ENCODE measurements at places on chromosomes 12 and 14.
A peak's percentile ranks its signal among the peaks of the same experiment; 100 is the strongest.

- DNase-seq, result no peak
These were observed 10.3 kb upstream of the LGALS3 start for GRCh38 chr14:55118761-55119160.

- DNase-seq, result no peak
These were observed 46.2 kb upstream of the RIMBP2 start for GRCh38 chr12:130762319-130762675.

DNA sequence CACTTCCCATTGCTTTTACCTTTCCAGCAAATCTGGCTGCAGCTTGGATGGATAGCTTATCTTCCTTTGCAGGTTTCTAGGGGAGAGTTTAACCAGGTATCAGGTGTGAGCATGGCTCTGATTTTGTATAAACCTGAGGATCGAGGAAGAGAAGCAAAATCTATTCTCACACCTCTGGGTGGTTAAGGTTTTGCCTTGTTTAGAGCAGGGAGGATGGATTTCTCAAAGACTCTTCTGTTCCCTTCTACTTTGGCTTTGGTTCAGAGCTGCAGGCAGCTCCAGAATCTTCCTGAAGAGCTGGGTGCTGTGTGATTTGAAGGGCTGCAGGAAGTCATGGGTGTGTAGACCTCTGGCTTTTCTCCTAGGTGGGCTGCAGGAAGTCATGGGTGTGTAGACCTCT, 1.7 kb downstream of the JDP2 start:
- no peak for DNase-seq

DNA sequence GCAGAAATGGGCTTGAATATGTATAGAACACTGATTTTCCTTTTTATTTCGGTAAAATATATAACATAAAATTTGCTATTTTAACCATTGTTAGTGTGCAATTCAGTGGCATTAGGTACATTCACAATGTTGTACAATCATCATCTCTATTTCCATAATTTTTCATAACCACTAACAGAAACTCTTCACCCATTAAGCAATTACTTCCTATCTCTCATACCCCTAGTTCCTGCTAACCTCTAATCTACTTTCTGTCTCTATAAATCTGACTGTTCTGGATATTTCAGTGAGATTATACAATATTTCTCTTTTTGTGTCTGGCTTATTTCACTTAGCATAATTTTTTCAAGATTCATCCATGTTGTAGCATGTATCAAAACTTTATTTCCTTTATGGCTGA, 8.9 kb upstream of the RNF212B start:
- no peak for DNase-seq

- no peak for DNase-seq
These were observed 128.2 kb downstream of the TMEM30B start for GRCh38 chr14:61152851-61153364.

GRCh38 chr14:22980672-22981089, 1.7 kb downstream of the AJUBA start:
- peak; percentile 37 for DNase-seq

- no peak for DNase-seq
These were observed 10.2 kb downstream of the KITLG start for GRCh38 chr12:88570103-88570502.

DNA sequence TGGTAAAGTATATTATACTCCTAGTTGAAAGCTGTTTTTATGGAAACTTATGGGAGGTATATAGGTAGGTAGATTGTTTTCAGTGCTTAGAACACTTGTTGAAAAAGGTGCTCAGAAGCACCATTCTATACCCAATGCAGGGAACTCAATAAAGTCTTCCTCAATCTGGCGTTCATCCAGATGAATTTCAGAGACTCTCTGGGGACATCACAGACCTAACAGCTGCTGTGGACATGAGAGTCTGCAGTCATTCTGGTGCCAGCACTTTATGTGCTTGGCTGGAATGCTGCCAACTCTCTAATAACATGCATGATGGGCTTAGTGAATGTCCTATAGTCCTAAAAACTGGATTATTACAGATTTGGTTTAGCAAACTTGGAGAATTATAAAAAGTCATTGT, 115.9 kb downstream of the NTN4 start:
- DNase-seq, result no peak

DNA sequence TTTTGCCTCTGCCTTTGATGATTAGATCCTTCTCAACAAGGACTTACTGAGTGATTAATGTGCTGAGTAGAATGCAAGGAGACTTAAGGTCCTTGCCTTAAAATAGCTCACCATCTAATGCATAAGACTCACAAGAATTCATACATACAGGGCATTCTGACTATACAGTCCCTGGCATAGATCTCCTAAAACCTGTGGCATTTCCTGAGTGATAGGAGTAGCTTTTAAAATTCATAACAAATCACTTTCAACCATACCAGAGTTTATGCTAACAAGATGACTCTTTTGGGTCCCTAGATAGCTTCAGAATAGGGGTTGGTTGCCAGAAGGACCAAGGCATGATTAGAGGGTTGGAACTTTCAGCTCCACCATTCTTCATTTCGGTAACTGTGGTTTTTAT, 48.8 kb downstream of the STXBP6 start:
- no peak for DNase-seq

DNA sequence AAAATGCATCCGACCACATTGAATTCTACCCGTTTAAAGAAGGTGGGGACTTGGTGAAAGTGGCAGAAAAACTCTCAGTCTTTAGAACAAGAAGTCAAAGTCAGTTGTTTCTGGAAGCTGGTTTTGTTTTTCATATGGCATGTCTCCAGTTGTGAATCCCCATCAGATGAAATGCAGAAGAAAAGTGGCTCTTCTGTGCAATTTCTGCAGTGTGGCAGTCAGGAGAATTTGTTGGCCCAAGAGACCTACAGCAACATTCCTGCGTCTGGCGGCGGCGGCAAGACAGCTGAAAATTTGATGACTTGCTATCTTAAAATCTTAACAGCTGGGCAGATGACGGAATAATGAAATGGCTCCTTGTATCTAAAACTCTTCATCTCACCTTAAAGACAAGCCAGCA, 201.5 kb downstream of the FOXN3 start:
- no peak for DNase-seq

DNA sequence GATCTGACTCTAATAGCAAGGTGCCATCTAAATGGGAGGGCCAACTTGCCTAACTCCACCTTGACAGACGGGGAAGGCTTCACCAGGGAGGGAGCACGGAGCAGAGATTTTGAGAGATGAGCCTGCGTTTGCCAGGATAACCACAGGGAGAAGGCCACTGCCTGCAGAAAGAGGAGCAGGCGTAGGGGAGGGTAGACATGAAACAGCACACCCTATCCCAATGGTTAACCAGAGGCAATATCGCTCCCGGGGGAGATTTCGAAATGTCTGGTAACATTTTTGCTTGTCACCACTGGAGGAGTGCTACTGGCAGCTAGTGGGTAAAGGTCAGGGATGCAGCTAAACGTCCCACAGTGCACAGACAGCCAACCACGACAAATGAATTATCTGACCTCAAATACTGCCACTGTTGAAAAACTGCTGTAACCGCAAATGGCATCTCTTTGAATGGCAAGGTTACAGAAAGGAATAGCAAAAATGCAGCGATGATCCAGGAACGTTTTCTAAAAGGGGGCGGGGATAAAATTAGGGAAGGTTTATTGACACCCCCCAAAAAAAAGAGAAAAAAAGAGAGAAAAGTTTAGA, 126.0 kb upstream of the ATF7IP start:
- DNase-seq, result peak; percentile 23

GRCh38 chr14:70152704-70153103, 36.0 kb downstream of the SLC8A3 start:
- DNase-seq, result no peak

- DNase-seq, result no peak
These were observed 834.7 kb downstream of the DIO2 start for GRCh38 chr14:79376557-79376956.

DNA sequence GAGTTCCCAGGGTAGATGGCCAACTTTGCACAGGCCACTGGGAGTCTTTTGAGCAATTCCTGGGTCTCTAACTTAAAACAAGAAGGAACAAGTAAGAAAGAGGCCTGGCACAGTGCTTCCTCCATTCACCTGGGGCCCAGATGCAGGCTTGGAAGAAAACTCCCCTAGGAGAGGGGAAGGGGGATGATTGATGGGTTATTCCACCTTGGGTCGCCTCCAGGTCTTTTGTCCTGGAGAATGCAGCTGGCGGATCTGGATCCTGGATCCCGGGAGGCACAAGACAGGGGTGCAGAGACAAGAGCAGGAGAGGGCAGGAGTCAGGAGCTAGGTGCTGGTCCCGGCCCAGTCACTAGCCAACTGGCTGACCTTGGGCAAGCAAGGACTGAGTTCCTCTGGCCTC, 74.5 kb downstream of the ESRRB start:
- DNase-seq, result no peak

DNA sequence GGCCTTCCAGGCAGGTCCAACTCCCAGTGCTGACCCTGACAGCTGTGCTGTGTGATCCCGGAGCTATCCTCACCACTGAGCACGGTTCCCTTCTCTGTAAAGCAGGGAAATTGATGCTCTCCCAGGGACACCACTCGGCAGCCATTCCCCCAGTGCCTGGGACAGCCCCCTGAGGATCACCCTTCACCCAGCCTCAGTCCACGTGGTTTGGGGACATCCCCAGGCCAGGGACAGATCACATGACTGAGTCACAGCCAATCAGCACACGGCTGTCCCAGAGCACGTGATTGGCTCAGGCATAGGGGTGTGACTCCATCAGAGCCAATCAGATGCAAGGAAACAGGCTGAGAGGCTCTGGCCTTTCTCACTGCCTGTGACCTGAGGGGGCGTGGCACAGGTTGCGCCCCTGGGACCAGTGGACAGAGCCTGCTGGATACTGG, 68.8 kb upstream of the SFSWAP start:
- DNase-seq, result peak; percentile 11

GRCh38 chr14:81478446-81478845, 55.2 kb downstream of the SEL1L start:
- DNase-seq, result no peak

- no peak for DNase-seq
These were observed 195.1 kb downstream of the PHETA1 start for GRCh38 chr12:111173836-111174235.

DNA sequence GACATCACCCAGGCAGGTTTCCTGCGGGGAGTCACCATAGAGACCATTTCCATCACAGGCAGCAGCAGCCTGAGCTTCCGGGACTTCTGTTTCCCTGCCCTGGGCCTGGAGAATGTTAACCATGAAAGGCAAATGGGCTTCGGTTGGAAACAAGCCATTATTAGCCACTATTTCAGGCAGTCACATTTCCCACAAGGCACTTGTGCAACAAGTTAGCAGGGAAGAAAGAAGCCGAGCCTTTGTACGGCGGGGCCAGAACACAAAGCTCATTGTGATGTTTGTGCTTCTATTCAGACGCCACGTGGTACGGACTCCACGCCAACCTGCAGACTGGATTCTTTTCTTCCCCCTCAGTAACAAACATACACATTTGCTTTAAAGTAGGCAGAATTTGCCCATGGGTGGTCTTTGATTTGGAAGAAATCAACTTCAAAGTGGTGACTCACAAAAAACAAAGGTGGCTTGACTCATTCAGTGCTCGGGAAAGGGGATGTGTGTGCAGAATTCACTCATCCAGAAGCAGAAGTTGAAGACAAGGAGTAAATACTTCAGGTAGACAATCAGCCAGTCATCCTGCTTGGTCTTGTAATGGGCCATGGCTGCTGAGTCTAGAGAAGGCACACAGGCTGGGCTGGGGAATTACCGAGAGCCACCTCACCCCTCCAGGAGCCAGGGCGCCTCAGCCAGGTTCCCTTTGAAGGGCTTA, 154.2 kb upstream of the PRMT8 start:
- no peak for DNase-seq

GRCh38 chr12:121964813-121965643, 46.6 kb downstream of the CFAP251 start:
- no peak for DNase-seq

- no peak for DNase-seq
These were observed 125.7 kb downstream of the CRADD start for GRCh38 chr12:93802698-93803423.

GRCh38 chr12:112906712-112907414, at the start of gene OAS1:
Gene OAS1 (plus strand): TSS chr12:112906962. CDS start chr12:112907040, 78 bp downstream.
- DNase-seq, result peak; percentile 9

DNA sequence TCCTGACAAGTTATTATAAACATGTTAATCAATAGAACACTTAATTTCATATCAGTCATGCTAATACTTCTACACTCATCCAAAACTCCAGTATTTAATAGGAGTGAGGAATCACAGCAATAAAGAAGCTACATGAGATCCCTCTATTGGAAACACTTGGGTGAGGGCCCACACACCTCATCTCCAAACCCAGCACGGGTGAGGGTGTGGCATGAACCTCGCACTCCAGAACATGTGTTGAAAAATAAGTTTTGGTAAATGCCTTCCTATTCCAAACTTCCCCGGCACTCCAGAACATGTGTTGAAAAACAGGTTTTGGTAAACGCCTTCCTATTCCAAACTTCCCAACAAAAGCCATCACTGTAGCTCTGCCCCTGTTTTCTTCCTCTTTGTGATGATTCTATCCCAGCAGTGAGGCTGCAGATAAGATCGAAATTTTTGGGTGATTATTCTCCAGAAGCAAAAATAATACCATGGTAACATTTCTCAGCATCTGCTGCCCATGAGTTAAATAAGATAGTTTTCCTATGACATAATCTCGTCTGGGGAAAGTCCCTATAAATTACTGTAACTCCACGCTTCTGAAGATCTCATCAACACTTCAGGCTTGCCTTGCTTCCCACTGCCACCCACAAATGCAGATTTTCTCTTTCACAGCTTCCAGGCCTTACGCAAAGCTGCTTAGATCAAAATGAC, 24.4 kb upstream of the PTPRB start:
- DNase-seq, result no peak

DNA sequence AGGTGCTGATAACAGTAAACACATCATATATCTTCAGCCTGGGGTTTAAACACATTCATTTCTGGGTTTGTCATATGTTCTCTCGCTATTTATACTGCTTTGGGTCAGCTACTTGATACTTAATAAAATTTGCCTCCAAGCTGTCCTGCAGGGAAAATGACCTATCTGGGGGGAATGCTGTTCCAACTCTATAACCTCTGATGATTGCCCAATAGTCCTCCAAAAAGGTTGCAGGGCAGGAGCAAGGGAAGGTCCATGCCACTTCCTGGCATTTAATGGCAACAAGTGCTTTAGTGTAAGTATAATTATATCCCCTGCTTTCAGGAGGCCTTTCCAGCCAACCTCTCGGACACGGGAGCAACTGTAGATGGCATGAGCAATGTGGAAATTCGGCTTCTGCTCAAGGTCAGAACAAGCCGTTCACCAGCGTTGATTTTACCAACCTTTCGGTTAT, 198.0 kb upstream of the EEA1 start:
- DNase-seq, result no peak

DNA sequence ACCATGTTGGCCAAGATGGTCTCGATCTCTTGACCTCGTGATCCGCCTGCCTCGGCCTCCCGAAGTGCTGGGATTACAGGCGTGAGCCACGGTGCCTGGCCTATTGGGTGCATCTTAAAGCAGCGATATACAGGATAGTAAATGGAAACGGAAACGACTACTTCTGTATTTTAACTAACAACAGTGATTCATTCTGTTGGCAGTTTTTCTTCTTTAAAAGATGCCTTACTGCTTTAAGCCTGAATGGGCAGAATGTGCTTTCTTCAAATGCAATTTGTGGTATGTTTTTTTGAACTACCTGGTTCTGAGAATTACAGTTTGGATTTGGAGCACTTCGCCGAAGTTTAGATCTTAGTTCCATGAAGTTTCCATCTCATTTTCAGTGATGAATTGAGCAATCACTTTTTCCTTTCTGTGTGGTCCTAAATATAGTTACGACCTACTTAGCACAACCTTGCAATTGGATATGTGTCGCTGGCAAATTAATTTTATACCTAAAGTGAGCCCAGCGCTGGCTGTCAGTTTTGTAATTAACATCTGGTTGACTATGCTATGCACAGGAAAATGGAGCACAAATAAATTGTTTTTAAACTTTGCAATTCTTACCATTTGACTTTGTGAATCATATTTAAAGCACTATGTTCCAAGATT, 53.6 kb upstream of the EIF5 start:
- no peak for DNase-seq
